ENCODE measurements at places on chromosomes 7 and 10. TPM values are rescaled to one million over a fixed set of nuclear protein-coding genes. Genes with fewer than 3 reads are reported as not detected.

DNA sequence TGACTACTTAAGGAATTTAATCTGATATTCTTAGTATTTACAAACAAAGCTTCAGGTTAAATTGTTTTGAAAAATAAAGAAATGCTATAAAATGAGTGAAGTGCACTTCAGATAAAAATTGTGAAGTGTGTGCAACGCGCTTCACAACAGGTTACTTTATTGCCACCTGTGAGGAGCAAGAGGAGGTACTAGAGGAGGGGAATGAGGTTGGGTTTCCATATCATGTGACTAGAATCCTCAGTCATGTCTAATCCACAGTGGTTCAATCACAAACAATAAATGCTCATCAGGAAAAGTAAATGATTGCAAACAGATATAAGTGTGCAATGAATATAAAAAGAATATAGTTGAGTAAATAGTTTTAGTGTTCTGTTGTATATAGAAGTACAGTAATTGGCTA is 34.5 kb upstream of the CD36 start:
- DNase-seq = no peak

DNA sequence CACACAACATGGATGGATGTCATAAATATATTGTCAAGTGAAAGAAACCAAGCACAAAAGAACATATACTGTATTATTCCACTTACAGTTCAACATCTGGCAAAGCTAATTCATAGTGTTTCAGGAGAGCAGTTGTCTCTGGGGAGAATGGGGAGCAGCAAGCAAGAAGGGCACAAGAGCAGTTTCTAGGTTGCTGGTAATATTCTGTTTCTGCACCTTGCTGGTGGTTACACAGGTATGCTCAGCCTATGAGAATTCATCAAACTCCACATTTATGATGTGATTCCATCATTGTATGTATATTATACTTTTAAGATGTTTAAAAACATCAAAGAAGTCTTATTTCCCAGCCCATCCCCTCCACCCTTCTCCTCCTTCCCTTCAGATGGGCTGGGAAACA is 18.1 kb upstream of the PALS2 start:
- DNase-seq = no peak

GRCh38 chr7:45390731-45391130 is 183.4 kb upstream of the ADCY1 start:
- DNase-seq = no peak

- no peak for DNase-seq
Observed at GRCh38 chr7:50660040-50660829, 95.0 kb upstream of the DDC start.

The HOXA6 gene
- 3.8 TPM for total RNA-seq

- DNase-seq = no peak
Observed at GRCh38 chr7:158568974-158569857, 18.4 kb downstream of the PTPRN2 start.

GRCh38 chr10:88583584-88583957 is 453 bp upstream of the RNLS start:
- DNase-seq = no peak

All from SJCRH30 (cell line).